Stimulated activated CD4-positive, alpha-beta T cell treated with anti-CD3 and anti-CD28 coated beads, Interleukin-15, amount 100 ng/mL, for 1 hour (primary cell): ENCODE measurements at places on chromosomes 5 and 9.

DNA sequence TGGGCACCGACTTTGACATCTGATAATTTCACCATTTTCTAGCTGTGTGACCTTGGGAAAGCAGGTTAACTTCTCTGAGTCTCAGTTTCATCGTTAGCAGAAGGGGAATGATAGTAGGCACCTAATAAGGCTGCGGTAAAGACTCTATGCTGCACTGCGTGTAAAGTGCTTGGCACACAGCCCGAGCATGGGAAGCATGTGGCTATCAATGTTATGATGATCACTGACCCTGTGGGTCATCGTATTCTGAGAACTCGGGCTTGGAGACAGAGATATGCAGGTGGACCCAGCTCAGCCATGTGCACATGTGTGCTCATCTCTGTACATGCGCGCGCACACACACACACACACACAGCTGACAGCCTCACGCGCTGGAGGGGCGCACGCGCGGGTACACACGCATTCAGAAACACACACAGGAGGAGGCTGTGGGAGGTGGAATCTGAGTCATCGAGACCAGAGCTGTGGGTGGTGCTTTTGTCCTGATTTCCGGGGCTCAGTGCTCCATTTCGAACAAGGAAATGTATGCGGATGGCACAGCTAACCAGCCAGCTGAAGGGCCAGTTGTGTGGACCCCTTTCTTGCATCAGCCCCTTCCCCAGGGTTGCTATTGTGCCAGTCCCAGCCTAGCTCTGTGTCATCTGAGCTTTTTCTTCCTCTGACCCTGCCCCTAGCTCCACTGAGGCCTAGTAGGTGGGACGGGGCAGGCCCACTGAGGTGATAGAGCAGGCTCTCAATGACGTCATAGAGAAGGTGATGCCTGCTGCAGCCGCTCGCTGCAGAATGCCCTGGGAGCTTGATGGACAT, 11.1 kb upstream of the ARAP3 start:
- DNase-seq, result peak; percentile 45

DNA sequence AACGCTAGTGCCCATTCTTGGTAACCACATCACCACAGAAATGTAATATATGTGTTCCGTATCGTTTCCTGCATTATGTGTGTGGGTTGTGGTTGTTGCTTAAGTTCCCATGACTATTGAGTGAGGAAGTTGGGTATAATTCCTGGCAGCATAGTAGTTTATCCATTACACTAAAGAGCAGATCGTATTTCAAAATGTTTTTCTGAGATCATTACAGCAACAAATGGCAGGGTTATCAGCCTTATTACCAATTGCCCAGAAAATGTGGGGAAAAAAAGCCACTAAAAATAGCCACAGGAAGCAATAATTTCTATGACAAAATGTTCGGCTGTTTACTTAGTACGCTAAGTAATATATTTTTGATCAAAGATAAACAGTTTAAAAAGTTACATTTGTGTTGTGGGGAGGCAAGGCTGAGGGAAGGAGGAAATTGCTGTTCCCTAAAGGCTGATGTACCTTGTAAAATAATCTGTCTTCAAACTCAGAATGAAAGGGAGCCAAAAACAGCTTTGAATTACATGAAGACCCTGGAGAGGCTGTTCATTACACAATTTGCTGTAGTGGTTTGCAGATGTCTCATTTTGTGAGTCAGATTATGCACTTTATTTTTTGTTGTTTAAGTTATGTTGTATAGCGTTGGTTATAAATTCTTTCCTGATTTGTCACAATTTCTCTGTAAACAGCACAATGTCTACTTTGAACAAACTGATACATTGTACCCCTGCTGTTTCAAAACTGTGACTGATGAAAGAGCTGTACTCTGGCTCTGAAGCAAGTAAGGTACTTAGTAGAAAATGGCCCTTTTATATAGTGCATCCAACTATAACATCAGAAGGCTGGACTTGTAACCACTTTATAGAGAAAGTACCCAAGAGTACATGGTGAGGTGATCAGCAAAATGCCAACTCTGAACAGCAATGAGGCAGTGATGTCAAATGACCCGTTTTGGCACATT, 1028.5 kb downstream of the NR2F1-AS1 start:
- no peak for DNase-seq

DNA sequence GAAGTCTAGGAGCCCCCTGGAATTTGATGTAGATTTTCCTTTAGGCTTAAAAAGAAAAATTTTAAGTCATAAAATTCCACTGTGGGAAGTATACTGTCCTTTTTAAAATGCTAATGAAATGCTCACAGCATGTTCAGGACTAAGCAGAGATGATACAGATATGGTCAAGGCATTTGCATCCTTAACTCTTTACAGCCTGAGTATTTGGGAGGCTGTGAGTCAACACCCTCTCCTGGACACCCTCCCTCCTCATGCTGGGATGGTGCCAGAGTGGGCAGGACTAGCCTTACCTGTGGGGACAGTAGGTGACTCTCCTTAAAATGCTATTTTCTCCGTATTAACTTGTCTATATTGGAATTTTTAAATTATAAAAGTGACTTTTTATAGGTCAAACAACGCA, 197.4 kb upstream of the ELL2 start:
- DNase-seq, result no peak

DNA sequence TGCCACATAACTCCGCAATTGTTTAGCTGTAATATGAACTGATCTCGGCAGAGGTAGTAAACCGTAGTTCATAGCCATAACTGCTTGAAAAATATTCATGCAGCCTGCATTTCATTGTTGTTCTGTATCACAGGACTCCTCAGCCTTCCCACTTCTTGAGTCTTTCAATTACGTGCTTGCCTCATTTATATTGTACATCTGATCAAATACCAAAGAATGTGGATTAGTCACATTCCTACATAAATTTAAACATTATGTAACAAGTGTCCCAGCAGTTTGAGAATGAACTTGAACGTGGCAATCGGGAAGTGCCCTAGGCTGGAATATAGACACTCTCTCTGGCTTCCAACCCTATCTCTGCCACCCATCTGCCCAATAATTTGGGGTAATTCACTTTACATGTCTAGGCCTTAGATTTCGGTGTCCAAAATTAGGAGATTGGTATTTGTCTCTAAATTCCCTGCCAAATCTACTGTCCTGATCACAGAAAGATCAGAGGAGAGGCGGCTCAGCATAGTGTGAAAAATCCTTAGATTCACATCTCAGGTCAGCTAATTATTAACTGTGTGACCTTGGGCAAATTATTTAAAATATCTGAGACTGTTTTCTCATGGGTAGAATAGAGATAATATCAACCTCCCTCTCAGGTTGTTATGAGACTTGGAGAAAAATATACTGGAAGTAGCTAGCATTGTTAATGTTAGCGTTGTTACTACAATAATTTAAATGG, 215.1 kb upstream of the RFX3 start:
- no peak for DNase-seq

DNA sequence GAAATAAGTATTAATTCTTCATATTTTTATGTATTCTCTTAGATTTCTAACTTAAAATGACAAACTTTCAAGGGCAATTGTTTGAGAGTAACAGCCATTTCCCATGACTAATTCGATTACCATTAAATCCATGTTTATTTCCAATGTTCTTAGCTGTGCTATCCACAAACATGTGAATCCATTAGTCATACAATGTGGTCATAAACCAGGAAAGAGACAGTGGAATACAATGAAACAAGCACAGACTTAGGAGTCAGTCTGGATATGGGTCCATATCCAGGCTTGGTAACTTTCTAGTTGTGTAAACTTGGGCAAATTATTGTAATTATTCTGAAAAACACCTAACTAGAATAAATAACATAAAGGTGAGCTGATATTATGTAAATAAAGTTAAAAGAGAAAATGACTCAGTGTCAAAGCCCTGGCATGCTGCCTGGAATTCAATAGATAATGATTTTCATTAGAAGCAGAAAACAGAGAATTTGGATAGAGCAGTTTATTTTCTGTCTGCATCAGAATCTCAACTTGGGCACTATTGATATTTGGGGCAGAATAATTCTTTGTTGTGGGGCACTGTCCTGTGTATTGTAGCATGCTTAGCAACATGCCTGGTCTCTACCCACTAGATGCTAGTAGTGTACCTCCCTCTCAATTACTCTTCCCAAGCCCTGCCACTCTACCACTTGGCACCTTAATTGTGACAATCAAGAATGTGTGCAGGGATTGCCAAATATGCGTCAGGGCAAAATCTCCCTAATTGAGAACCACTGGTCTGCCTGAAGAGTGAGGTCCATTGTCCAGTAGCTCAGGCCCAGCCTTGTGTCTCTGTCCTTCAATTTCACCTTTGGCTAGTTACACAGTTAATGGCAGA, 44.7 kb upstream of the SLC27A6 start:
- no peak for DNase-seq

DNA sequence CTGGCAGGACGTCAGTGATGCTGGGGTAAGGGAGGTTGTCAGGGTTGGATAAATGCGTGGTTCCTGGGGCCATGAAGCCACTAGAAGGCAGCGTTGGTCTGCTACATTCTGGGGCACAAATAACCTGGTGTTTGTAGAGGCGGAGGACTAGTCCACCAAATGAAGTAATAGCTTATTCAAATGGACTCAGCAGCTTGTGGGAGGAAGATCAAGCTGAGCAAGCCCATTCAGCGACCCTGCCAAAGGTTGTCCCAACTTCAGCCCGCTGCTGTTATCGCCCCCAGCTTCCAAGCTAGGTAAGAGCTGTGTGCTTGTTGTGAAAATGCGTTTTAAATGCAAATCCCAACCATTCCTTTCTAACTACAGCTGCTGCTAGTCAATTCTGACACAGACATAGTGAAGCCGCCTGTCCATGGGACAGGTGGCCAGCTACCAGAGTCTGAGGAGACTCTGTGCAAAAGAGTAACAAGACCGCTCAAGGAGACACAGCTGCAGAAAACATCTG, 7.6 kb upstream of the FAM240B start:
- no peak for DNase-seq

DNA sequence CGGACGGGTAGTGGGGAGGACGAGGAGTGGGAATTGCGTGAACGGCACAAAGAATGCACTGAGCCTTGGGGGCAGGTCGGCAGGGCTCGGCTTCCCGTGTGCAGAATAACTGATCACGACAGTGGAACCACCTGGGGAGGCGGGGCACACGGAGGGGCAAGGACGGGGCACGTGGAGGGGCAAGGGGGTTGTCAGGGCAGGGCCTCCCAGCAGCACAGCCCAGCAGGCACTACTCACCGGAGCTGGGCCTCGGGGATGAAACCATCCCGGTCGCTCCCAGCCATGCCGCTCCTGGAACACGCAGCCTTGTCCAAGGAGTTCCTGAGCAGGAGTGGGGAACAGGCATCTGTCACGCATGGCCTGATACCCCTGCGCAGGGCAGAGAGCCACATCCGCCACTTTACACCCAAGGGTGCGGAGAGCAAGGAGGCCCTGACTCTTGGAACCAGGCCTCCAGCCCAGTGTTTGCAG, 33.4 kb downstream of the SARDH start:
- no peak for DNase-seq

- no peak for DNase-seq
Measured at GRCh38 chr5:60207040-60207439, 313.5 kb upstream of the PDE4D start.

- no peak for DNase-seq
Measured at GRCh38 chr9:125568621-125569020, 138.4 kb downstream of the MAPKAP1 start.

DNA sequence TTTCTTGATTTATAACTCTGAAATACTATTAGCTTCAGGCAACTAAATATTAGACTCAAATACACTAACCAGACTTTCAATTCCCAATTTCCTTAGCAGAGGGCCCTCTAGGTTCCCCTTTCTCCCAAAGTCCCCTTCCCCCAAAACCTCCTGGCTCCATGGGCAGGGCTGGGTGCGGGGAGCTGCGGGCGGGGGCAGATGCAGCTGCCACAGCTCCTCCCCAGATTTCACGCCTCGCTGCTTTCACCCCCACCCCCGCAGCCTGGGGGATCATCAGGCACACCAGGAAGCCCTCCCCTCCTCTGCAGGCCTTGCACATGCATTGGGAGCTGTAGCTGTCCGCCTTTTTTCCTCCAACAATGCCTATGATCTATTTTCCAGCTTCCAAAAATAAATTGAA, 82.8 kb upstream of the SPATA31C2 start:
- no peak for DNase-seq

DNA sequence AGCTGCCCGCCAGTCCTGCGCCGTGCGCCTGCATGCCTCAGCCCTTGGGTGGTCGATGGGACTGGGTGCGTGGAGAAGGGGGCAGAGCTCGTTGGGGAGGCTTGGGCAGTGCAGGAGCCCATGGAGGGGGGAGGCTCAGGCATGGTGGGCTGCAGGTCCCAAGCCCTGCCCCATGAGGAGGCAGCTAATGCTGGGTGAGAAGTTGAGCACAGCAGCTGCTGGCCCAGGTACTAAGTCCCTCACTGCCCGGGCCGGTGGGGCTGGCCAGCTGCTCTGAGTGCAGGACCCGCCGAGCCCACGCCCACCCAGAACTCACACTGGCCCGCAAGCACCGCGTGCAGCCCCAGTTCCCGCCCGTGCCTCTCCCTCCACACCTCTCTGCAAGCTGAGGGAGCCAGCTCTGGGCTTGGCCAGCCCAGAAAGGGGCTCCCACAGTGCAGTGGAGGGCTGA, 764.3 kb upstream of the TYRP1 start:
- DNase-seq, result no peak

GRCh38 chr5:59002162-59002825, 419.4 kb downstream of the RAB3C start:
- no peak for DNase-seq

DNA sequence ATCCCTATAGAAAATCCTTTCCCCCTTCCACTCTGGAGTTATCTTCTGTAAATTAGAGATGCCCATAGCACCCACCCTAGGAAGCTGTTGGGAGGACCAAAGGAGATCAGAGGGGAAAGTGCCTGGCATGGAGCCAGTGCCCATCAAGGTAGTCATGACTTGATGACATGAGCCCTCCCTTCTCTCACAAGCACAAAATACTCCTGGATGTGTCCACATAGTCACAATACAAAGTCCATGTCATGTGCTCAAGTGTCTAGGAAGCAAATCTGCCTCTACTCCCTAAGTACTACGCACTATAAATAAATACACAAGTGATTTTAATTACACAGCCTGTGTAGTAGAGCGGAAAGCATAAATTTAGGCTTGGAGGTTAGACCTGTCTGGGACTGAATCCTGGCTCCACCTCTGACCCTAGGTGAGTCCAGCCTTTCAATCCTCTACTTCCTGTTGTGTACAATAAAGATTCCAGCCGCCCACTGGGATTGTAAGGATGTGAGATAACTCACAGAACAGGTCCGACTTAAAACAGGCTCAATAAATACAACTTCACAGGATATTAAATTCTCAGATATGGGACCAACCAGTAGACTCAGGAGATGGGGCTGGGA, 30.6 kb downstream of the TTC39B start:
- DNase-seq, result no peak

GRCh38 chr5:64339769-64340168, 166.0 kb upstream of the RGS7BP start:
- no peak for DNase-seq

DNA sequence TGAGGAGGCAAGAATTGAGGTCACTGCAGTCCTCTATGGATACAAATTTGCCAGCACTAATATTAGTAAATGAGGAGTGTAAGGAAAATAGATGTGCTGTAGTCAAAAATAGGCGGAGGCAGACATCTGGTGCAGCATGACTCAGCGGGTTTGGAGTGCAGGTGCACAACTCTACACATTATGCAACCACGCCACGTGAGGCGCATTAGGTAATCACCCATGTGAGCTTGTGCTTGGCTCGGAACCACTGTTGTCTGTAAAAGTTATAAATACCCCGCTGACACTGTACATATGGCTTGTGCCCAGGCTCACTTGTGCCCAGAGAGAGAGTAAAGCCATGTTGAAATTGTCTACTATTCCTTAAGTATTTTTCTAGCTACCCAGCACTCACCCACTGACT, 623.5 kb upstream of the NUDT12 start:
- DNase-seq, result no peak

- DNase-seq, result peak; percentile 22
Measured at GRCh38 chr9:131667576-131667975, 72.3 kb downstream of the RAPGEF1 start.
